SHP77 (cell line): ENCODE measurements at places on chromosomes 2 and 18.

DNA sequence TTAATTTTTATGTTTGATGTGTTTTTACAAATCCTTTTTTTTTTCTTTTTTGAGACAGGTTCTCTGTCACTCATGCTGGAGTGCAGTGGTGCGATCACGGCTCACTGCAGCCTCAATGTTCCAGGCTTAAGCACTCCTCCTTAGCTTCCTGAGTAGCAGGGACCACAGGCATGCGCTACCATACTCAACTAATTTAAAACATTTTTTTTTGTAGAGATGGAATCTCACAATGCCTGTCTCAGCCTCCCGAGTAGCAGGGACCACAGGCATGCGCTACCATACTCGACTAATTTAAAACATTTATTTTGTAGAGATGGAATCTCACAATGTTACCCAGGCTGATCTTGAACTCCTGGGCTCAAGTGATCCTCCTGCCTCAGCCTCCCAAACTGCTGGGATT, 3.2 kb downstream of the NOTO start:
- DNase-seq = no peak

- DNase-seq = no peak
Measured at GRCh38 chr2:238904177-238904576, 56.3 kb downstream of the TWIST2 start.

DNA sequence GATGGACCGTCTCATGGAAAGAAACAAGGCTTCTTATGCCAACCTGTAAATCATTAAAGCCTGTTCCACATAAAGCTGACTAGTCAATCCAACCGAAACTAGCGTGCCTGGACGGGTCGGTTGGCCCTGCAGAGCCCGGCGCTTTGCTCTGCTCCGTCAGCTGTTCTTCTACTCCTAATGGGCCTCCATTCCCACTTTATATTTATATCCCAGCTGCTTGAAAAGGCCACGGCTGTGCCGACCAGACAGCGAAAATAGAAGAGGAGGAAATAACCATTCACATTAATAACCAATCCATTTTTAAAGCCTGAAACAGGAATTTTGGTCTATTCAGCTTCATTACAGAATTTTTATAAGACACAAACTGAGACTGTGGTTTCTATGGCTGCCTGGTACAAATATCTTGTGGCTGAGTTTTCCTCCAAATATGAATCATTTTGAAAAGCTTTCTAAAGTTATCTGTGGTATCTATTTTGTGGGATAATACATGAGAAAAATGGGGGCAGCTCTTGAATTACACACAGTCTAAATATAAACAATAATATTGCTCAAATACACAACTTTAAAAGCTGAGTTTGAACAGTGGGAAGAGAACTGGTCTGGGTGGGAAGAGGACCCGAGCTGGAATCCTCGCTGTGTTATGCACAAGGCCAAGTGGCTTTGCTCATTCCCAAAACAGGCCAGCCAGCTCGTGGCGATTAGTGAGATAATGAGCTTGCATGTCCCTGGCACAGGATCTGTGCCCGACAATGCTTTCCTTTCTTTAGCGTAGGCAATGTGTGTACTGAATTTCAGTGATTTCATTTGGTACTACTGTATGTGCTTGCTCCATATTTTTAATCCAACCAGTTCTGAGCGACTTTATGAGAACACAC, 10.5 kb upstream of the FAM124B start:
- no peak for DNase-seq

DNA sequence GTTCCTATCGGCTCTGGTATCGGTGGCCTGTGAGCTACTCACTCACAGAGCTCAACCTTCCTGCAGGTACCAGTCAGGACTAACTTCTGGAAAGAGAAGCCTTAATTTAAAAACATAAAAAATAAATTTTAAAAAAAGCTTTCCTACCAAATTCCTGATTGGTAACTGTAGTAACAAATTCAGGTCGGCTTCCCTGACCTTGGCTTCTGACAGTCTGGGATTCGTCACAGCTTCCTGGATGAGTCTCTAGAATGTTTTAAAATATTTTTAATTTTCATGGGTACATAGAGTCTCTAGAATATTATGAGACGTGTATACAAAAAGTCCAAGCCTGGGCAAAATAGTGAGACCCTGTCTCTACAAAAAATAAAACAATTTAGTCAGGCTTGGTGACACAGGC, 45.0 kb upstream of the MTCL1 start:
- no peak for DNase-seq

- DNase-seq = no peak
Measured at GRCh38 chr2:32425719-32426141, 68.9 kb downstream of the BIRC6 start.

GRCh38 chr2:108924580-108925251, 64.3 kb downstream of the EDAR start:
- no peak for DNase-seq

- DNase-seq = no peak
Measured at GRCh38 chr2:190267302-190267701, 52.3 kb downstream of the HIBCH start.

GRCh38 chr2:240645801-240646175, 20.5 kb downstream of the GPR35 start:
- DNase-seq = no peak

- no peak for DNase-seq
Measured at GRCh38 chr2:109444916-109445315, 168.8 kb downstream of the SEPTIN10 start.

GRCh38 chr18:79552696-79553095, 126.9 kb upstream of the CTDP1 start:
- DNase-seq = no peak

- no peak for DNase-seq
Measured at GRCh38 chr2:148602885-148603561, 41.5 kb upstream of the EPC2 start.

DNA sequence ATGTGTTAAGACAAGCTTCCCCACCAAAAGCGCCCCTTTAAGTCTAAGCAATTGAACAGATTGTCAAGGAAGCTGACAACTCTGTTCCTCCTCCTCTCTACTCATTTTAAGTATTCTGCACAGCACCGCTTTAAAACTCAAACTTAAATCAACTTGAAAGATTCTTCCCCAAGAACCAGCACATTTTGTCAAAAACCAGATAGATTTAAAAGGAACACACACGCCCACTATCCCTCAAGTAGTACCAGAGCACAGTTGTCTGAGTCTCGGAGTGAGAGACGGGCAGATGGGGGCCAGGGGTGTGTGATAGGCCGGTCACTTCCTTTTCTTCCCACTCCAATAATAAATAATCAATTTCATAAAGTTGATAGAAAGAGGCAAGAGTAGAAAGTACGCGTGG, 67.7 kb upstream of the POU3F3 start:
- no peak for DNase-seq

DNA sequence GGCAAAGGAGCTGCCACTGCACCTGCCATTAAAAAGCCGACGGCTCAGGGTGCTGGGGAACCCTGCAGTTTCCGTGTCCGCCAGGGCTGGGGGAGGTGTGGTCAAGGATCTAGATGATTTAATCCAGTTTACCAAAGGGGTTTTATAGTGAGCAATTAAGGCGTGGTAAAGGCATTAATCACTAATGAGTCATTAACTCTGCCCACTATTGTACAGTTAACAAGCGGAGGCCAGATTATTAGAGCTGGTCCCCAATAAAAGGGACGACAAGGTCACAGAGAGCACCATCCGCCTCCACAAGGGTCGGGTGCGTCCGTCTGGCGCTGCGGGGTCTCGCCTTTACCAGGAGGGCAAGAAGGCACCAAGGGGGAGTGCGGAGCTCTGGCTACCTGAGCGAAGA, 9.6 kb downstream of the RAX start:
- no peak for DNase-seq

- DNase-seq = no peak
Measured at GRCh38 chr2:128867311-128867710, 548.6 kb upstream of the HS6ST1 start.

DNA sequence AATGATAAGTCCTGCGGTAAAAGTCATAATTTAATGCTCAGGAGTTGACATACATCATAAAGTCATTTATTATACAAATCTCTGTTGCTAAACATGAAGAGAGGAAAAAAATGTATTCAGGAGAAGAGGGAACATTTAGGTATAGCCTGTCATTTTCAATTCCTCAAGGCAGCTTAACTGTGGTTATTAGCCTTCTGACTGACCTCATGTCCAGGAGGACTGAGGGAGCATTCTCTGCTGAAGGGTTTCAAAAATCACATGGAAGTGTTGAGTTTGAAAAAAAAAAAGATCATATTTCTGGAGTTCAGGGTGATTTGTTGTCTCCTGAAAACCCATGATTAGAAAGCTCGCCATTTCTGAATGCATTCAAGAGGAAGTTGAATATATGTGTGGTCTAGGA, 1371.1 kb upstream of the LRRTM1 start:
- DNase-seq = no peak

DNA sequence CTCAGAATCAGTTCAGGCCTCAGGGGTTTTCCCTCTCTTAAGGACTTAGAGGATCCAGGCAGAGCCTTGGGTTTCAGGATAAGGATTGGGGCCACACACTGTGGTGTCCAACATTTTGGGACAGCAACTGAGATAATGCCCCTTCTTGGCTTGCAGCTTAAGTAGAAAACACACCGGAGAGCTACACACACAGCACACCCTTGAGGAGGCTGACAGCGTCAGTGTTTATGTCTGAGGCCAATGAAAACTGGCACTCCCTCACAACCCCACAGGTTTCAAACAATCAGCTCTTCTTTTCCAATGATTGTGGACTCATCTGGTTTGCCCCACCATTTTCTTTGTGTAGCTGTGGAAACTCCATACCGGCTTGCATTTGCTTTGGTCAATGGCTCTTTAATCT, 257.7 kb downstream of the CDCA7 start:
- DNase-seq = no peak

DNA sequence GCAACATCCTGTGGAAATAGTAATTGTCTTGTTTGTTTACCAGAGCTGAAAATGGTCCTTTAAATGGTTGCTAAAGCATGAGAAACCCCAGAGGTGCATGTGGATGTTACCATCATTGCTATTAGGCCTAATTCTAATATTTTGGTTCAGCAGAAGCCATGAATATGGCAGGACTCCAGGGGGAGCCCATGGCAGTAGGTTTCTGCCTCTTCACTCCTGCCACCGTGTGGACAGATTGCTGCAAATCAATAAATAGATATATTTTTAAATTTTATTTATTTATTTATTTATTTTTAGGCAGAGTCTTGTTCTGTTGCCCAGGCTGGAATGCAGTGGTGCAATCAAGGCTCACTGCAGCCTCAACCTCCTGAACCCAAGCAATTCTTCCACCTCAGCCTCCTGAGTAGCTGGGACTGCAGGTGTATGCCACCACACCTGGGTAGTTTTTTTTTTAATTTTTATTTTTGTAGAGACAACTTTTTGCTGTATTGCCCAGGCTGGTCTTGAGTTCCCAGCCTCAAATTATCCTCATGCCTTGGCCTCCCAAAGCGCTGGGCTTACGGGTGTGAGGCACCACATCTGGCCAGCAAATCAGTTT, 54.9 kb upstream of the CAPN13 start:
- DNase-seq = peak; percentile 21

GRCh38 chr18:34543356-34543755, 166.7 kb upstream of the DTNA start:
- DNase-seq = no peak

DNA sequence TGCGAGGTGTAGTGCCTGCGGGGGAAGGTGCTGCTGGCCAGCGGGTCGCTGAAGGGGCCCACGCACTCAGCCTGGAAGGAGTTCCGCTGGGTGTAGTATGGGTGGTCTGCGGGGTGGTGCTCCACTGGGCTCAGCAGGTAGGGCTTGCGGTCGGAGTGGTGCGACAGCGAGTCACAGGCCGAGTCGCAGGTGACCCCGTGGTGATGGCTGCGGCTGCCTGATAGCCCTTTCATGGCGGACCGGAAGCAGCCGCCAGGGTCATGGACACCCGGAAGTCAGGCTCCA, 429.8 kb downstream of the TGIF1 start:
- no peak for DNase-seq

GRCh38 chr2:75233965-75234364, 34.6 kb upstream of the TACR1 start:
- no peak for DNase-seq

- DNase-seq = no peak
Measured at GRCh38 chr2:140586379-140586778, 1544.4 kb downstream of the LRP1B start.
